ENCODE measurements at places on chromosomes 4 and X.

- H3K36me3 ChIP-seq = no peaks in the 10 kb centered on the region
- H3K4me1 ChIP-seq = no peaks in the 10 kb centered on the region
- H3K4me3 ChIP-seq = no peak overlapping the region
- DNase-seq = no peak
Measured at GRCh38 chr4:165580351-165580905, 201.6 kb downstream of the CPE start.

GRCh38 chr4:67714955-67715354 is 14.0 kb upstream of the UBA6 start:
- H3K27ac ChIP-seq = peak overlapping the region; percentile 59
- H3K4me1 ChIP-seq = peaks cover 31% of the 10 kb centered on the region
- no peaks in the 10 kb centered on the region for H3K27me3 ChIP-seq

GRCh38 chr4:117302226-117302625 is 216.8 kb upstream of the TRAM1L1 start:
- H3K27me3 ChIP-seq = no peaks in the 10 kb centered on the region
- H3K36me3 ChIP-seq = no peaks in the 10 kb centered on the region
- no peak overlapping the region for H3K27ac ChIP-seq
- H3K4me3 ChIP-seq = no peak overlapping the region
- no peaks in the 10 kb centered on the region for H3K4me1 ChIP-seq

DNA sequence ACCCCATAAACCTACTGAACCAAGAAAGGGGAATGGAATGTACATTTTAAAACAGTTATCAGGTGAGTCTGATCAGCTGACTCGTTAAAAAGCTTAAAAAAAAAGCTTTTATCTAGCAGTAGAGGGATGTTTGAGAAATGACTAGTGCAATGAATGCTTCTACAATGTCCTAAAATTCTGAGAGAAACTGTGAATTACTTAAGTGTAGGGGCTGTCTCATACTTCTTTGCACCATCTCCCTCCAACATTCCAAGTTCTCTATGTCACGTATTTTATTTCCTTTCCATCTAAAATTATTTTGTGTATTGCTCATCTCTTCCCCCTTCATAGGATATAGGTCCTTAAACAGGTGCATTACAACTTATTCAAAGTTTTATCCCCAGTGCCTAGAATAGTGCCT is 11.9 kb upstream of the AREG start:
- DNase-seq = no peak
- H3K27me3 ChIP-seq = peaks cover 8% of the 10 kb centered on the region
- no peaks in the 10 kb centered on the region for H3K36me3 ChIP-seq
- H3K4me3 ChIP-seq = no peak overlapping the region

DNA sequence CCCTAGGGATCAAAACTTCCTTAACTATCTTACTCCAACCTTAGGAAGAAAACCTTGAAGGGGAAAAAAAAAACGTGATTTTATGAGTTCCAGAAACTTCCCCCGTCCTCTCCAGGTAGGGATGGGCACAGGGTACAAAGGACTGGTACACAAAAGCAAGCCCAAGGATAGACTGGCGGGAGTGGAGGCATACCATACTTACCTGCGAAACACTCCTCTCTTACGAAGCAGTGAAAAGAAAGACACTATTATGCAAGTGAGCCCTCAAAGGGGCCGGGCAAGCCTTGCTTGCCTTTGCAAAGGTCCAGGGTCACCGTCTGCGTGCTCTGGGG is 651 bp downstream of the TSPAN6 start:
- no peak for DNase-seq
- H3K4me1 ChIP-seq = peaks cover 5% of the 10 kb centered on the region
- no peak overlapping the region for H3K4me3 ChIP-seq

All from stimulated activated naive B cell treated with anti-CD40 and anti-IgM and Interleukin-4, amounts not matched to agents 10 μg/mL and 1 μg/mL and 100 μg/mL, for 72 hours (primary cell).